ENCODE measurements at places on chromosomes 2 and 18.

GRCh38 chr2:174577967-174578589, 19.5 kb downstream of the WIPF1 start:
- DNase-seq, result no peak

GRCh38 chr2:159797543-159798375, at the start of gene CD302:
Gene CD302 (minus strand): TSS chr2:159798208. CDS start chr2:159798198, 10 bp downstream.
- peak; percentile 14 for DNase-seq

DNA sequence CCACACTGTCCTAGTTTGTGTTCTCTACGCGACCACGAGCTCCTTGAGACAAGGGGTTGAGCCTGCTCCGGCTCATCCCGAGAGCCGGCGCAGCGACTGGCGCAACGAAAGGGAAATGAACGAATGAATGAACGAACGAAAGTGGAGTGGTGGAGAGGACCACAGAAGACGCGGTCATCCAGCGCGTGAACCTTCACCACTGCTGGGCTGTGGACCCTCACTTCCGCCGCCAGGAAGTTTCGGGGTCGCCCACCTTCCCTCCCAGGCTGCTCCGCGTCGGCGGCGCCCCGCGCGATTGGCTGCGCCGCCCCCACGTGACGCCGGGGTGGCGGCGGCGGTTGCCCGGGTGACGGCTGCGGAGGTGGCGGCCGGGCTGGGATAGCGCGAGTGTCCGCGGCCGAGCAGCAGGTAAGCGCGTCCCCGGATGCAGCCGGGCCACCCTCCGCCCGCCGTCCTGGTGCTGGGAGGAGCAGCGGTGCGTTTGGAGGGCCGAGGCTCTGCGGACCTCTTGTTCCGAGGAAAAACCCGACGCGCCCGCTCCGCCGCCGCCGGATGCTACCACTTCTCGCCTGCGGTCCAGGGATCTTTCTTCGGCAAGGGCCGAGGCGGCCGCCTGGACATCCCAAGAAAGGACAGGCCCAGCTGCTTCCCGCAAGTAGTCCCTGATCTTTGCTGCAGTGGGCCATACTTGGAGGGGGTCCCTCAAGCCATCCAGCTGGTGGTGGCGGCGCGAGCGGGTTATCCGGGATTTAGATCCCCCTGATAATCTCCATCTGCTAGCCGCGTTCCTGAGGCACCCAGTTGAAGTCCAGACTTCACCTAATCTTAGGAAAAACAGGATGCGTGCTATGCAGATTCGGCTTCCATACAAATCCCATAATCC, at the start of gene ARMC9:
ARMC9 (plus strand) TSS at position 341 of the 883 bp plus-strand sequence. CDS start 7,608 bp downstream, outside the sequence.
- peak; percentile 78 for DNase-seq

GRCh38 chr2:10901160-10901939, 10.4 kb upstream of the KCNF1 start:
- DNase-seq, result no peak

GRCh38 chr2:233821196-233821595, 33.1 kb downstream of the HJURP start:
- no peak for DNase-seq

DNA sequence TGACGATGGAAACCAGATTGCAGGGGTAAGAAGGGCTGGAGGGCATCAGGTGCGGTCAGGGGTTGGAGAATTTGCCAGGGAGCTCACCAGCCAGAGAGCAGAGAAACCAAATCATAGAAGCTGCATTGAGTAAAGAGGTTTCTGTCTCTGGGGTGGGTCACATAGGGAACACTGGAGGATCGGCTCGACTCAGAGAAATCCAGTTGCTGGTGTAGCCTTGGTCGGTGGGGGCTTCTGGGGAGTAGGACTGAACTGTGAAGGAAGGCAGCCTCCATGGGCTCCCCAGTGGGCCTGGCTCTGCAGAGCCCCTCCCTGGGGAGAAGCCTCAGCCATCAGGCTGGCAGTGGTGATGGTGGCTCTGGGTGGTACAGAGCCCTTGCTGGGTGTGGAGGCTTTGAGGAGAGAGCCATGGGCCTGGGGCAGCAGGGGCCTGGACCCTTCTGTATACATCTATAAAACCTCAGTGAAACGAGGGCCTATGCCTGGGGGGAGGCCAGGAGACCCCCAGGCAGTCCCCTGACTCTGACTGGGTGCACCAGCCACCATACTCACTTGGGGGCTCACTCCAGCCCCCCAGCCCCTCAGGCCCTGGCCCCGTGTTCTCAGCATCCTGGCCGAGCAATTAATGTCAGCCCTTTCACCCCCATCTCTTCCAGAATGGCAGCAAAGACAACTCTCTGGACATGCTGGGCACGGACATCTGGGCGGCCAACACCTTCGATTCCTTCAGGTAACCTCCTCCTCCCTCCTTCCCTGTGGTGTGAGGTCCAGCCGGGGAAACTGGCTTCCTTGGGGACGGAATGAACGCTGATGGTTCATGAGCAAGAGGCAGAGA, 124.5 kb downstream of the CTIF start:
- no peak for DNase-seq

DNA sequence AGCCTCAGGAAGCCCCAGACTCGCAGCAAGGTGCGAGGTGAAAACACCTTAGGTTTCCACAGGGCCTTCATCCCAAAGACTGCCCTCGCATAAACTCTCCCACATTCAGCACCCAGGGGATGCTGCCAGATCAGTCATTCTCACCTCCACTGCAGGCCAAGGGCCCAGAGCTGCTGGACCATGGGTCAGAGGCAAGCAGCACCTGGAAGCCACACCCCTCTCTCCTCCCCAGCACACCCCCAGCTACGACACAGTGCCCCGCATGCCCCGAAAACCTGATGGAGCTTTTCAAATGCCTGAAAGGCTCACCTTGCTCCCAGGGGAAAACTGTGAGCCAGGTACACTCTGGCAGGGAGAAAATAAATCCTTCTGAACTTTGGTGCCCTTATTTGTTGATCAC, 31.9 kb upstream of the LDLRAD4 start:
- DNase-seq, result no peak

DNA sequence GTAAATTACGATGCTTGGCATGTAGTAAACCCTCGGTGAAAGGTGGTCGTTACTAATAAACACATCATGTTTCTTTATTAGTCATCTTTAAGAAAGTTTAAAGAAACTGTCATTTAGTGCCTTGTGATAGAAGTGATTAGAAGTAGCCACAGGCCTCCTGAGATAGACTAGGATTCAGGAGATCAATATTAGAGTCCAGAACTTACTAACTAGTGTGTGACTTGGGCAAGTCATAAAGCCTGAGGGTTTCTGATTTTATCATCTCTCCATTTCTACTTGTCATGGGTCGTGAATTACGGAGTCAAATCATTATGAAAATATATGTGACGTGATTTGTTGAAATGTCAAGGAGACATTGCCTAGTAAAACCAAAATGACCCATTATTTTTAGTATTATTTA, 6.7 kb downstream of the RPE start:
- no peak for DNase-seq

DNA sequence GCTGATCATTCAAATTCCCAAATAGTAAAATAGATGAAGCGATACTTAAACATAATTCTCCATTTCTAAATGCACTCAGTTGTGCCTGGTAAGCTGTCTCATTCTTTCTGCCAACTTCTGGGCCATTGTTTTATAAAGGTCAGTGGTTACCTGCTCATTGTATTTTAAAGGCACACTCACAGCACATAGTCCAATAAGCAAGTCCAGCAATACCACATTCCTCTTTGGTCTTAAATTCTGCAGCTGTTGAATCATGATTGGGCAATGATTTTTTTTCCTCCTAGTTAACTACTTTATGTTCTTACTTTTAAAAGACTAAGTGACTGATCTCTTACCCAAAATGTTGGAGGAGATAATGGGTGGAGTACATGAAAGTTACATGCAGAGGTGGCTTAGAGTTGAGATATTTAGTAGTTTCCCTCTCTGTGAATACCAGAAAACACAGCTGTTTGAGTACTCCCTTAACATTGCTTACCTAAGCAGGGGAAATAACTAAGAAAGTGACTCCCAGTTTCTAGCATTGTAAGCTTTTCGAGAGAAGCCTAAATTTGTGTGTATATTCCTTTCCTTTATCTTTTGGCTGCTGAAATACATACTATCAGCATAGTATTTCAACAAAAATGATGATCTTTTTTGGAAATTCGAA, 220.7 kb downstream of the CAMKMT start:
- DNase-seq, result no peak

DNA sequence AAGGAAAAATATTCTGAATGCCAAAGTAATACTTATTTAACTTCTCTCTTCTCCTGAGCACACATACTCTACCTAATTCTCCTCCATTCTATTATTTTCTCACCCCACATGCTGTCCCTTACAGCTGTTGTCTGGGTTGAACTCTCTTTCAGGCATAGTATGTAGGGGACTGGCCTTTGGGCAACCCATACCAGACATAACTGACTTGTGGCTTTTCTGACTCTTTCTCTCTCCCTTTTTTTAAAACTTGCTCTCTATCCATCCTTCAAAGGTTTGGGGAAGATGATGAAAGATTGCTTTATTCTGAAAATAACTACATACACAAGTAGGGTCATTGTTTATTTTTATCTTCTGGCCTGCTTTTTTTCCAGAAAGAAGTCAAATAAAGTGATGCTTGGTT, 69.9 kb upstream of the NOSTRIN start:
- no peak for DNase-seq

DNA sequence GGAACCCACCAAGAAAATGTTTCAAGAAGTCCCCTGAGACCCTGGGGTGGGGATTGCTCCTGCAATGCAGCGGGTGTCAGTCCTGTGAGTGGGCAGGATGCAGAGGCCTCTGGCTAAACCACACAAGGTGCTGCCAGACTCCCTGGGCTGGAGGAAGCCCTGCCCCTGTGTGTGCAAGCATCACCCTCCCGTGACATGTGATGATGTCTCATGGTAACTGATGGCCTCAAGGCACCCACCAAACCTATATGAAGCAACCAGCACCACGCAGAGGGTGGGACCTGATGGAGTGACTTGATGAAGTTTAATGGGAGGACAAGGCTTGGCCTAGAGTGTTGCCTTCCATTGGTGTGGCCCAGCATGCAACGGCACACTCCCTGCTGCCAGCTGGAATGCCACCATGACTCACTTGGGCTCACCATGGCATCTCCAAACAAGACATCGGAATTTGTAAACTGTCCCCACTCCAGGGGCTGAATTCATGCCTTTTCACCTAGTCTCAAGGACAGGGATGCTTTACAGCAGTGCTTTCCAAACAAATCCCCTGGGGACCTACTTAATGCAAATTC, 8.7 kb upstream of the SLC14A1 start:
- DNase-seq, result no peak

GRCh38 chr2:16869711-16870110, 204.1 kb upstream of the CYRIA start:
- no peak for DNase-seq

GRCh38 chr2:215324811-215325210, 13.0 kb downstream of the ATIC start:
- DNase-seq, result no peak

- DNase-seq, result no peak
Observed at GRCh38 chr2:206379886-206380285, 63.4 kb upstream of the ADAM23 start.

DNA sequence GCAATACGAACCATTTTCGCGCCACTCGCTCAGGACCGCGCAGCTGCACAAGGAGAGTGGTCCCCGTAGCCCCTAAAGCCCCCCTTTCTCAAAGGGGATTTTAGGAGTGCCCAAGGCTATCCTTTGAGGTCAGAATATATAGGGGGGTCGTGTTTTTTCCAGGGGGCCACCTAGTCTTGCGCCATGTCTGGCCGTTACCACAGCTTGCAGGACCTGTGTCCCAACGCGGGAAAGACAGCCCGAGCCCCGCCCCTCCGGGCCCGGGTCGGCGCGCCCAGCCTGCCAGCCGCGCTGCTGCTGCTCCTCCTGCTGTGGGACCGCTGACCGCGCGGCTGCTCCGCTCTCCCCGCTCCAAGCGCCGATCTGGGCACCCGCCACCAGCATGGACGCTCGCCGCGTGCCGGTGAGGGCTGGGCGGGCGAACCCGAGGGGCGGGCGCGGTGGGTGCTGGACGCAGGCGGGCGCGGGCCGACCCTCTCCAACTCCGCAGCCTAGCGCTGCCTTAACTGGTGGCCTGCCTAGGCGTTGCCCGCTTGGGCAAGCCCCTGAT, at the start of gene CDCA7:
CDCA7 (plus strand) TSS at position 291 of the 550 bp plus-strand sequence; CDS start at position 383, 92 bp downstream.
- no peak for DNase-seq

DNA sequence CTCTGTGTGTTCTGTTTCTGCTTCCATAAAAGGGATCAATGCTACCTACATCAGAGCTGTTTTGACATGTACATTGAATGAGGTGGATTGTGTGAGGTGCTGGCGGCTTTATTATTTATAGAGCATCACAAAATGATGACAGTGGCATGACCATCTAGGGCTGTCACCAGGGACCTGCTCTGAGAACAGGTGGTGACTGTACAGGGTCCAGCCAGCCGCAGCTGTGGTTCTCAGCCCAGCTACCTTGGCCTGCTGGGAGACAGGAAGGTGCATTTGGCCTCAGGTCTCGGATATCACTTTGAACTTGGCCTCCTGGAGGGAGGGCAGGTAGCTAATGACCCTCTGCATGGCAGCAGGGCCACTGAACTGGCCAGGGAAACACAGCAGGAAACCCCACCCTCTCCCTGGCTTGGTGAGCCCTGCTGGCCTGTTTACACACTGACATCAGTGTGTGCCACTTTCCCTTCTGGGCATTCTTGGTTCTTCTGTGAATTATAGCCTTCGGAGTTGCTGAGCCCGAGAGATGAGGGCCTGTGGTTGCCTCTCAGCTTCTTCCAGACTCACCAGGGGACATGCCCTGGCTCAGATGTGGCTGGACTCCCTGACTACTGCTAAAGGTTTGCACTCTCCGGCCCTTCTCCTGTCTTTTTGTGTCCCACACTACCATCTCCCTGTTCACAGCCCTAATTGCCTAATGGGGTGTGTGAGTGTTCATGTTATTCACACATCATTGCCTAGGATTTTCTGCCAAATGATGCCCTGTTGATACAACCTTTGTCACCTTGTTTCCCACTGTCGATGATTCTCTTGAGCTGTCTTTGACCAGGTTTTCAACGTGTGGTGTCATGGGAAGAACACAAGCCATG, 109.2 kb upstream of the RAB12 start:
- DNase-seq, result no peak

- DNase-seq, result no peak
Observed at GRCh38 chr2:11505652-11506610, 27.9 kb upstream of the GREB1 start.

GRCh38 chr18:48913775-48914174, 37.0 kb downstream of the SMAD7 start:
- DNase-seq, result no peak

DNA sequence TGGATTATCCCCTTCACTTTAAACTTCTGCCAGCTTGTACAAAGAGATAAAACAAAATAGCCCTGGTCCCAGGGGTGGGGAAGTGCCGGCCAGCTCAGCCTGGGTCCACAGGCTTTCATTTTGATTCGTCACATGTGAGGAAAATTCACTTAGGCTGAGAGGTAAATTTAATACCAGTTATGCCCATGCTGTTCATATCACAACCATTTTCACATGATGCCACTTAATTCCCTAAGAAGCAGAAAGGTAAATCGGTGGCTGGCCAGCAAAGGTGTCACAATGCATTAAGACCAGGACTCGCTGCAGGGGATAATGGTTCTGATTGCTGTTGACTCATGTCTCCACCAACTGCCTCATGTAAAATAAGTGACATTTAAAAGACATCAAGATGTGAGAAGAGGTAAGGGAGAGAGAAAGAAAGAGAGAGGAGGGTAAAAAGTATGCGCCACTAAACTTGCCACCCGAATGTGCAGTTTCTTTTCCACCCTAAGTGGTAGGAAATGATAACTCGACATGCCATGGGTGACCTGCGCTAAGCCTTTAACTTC, 261.0 kb upstream of the SIX3 start:
- no peak for DNase-seq
